ENCODE measurements at places on chromosomes 5 and 9.
A peak's percentile ranks its signal among the peaks of the same experiment; 100 is the strongest.

GRCh38 chr5:89988998-89989655, 420.4 kb downstream of the CETN3 start:
- DNase-seq: no peak

GRCh38 chr9:34139477-34140146, 13.1 kb upstream of the DCAF12 start:
- DNase-seq: peak; percentile 89

- DNase-seq: no peak
Measured at GRCh38 chr9:3125602-3126405, 281.9 kb upstream of the PUM3 start.

DNA sequence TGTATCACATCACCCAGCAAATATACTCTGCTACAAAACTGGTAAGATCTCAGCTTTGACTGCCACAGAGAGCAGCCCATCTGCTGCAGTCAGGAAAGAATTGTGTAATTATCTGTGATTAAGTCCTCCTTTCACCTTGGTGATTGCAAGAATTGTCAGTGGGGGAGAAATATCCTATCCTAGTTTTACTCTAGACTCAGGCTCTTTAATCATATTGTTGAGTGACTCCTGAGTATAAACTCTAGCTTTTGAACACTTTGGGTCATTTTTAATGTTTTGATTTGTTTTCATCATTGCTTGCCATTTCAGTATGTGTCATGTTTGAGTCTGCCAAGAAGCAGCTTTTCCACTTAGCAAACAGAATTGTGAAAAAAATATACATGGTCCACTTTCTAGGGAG, 32.1 kb downstream of the VCAN start:
- no peak for DNase-seq

DNA sequence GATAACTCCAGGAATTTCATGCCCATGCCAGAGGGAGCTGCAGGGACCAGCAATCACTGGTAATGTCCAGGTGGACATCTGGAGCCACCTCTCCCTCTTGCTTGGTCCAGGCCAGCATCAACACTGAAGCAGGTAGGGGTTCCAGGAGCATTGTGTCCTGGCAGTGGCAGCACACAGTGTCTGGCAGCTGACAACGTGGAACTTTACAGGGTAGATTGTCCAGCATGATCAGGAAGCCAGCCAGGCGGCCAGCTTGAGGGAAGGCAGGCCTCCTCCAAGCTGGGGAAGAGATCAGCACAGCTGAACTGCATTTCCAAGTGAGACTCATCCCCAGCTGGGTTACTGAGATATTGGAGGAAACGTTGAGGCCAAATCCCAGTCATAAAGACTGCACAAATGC, 82.6 kb upstream of the RASGRF2 start:
- no peak for DNase-seq

- DNase-seq: peak; percentile 67
Measured at GRCh38 chr9:93116072-93116961, 17.7 kb downstream of the NINJ1 start.

DNA sequence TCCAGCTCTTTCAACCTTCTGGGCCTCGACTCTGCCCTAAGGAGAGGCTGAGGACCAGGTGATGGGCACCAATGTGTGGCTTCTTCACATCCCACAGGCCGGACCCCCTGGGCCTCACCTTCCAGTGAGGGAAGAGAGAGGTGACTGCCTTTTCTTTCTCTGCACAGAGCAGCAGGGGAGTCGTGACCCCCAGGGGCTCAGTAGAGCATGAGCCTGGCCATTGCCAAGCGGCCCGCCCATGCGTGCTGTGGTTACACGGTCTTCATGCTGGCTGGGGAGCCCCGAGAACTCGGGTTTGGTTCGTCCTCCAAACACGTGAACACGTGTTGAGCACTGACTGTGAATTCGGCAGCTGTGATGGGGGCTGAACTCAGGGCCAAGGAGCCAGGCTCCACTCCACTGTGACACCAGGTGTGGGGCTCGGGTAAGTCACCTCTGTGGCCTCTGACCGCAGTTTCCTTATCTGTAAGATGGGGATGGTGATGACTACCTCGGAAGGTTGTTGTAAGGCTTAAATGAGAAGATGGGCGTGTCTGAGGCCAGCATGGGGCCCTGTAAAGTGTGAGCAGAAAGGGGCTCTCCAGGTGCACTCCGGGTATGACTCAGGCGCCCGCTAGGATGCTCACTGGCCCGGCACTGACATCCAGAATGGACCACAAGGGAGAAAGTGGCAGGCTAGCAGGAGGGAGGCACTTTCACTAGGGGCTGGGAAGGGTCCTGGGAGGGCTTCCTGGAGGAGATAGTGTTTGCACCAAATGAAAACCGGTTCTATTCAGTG, 13.4 kb upstream of the GRHPR start:
- DNase-seq: no peak

DNA sequence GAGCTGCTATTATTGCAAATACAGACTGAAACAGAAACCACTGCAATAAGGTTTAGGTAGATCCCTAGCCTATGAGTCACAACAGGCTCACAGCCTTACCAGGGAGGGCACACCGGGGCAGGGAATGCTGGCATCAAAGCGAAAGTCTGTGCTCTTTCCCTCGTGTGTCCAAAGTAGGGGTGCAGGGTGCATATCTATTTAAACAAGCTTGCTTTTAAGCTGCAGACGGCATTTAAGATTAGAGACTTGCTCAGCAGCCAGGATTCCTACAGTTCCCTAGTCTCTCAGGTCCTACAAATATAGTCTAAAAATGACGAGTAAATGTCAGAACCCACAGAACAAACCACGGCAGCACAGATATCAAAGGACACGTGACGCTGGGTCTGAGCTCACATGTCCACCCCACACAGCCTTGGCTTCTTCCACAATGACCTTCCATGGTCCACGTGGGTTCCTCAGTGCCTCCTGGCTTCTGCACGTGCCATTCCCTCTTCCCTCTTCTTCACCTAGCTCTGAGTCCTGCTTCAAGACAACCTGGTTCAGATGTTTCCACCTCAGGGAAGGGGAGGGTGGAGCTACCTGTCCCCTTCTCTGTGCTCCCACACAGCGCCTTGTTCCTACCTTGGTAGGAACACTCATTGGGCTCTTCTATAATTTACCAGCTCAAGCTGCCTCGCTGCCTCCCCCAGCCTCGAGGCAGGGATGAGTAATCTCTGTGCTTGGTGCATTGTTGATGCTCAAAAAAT, 193.2 kb downstream of the MAPKAP1 start:
- DNase-seq: peak; percentile 95

DNA sequence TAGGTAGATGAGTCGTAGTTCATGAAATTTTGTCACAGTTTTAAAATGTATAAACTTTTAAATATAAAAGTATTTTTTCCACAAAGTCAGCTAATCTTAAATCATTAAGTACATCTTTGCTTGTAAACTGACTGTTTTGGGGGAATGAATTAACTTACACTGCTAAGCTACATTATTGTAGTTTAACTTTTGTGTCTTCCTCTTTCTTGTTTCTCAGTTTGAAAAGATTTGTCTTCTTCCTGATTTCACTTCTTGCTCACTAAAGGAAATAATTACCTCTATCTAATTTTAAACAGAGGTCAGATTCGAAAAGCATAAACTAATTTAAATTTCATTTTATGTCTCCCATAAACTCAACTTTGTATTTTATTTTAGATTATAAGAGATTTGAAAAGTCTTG, 5.7 kb downstream of the NIPSNAP3B start:
- no peak for DNase-seq

- DNase-seq: no peak
Measured at GRCh38 chr9:2697492-2697891, 19.8 kb upstream of the KCNV2 start.

DNA sequence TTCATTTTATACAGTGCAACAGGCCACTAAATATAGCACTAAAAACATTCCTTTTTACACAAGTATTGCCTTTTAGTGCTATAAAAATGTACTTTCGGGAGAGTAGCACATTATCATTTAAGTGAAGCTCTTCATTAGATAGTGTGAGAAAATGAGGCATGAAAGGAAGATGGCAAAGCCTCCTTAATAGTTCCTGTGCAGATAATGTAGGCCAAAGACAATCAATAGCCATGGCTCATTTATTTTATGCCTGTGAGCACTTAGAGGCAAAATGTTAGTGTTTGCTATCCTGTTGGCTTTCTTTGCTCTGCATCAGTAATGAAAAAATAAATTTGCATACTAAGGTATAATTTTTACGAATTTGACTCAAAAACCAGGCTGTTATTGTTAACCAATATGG, 929.5 kb upstream of the C9orf72 start:
- DNase-seq: no peak

- DNase-seq: no peak
Measured at GRCh38 chr9:72807765-72808445, 144.9 kb downstream of the ALDH1A1 start.

DNA sequence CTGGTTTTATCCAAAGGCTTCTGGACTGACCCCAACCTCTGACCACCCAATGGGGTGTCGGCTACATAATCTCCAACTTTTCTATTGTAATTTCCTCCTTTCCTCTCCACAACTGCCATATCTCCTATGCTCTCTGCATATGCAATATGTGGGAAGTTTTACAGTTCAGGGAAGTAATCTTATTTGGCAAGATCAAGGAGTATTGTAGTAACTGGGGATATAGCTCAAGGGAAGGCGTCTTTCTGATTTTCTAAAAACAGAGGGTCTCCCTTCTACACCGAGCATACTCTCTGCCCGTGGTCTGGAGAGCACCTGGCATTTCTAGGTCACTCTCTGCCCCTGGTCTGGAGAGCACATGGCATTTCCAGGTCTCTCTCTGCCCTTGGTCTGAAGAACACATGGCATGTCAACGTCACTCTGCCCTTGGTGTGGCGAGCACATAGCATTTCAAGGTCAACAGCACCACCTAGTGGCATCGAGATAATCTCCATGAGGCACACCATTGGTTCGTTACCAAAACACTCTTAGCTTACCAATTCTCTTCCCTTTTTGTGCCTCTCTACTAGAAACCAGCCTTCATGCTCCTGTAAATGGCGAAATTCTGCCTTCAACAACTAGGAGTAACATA, 616.4 kb upstream of the NUDT12 start:
- DNase-seq: peak; percentile 89

- DNase-seq: no peak
Measured at GRCh38 chr5:138241688-138242571, 28.8 kb upstream of the CDC23 start.

- no peak for DNase-seq
Measured at GRCh38 chr9:8904771-8905515, 1105.4 kb upstream of the DMAC1 start.

DNA sequence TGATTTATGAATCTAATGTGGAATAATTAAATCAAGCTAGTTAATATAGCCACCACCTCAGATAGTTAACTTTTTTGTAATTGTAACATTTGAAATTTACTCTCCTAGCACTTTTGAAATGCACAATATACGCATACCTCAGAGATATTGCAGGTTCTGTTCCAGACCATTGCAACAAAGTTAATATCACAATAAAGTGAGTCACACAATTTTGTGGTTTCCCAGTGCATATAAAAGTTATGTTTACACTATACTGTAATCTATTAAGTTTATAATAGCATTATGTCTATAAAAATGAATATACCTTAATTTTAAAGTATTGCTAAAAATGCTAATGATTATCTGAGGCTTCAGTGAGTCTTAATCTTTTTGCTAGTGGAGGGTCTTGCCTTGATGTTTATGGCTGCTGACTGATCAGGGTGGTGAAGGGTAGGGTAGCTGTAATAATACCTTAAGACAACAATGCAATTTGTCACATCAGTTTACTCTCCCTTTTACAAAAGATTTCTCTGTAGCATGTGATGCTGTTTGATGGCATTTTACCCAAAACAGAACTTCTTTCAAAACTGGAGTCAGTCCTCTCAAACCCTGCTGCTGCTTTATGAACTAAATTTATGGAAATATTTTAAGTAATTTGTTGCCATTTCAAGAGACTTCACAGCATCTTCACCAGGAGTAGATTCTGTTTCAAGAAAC, 235.1 kb upstream of the ADAMTSL1 start:
- peak; percentile 32 for DNase-seq

GRCh38 chr5:136699651-136700050, 334.3 kb upstream of the TRPC7 start:
- no peak for DNase-seq

- no peak for DNase-seq
Measured at GRCh38 chr9:126482361-126483044, 131.2 kb upstream of the LMX1B start.

- no peak for DNase-seq
Measured at GRCh38 chr5:132289097-132289496, 5.1 kb upstream of the SLC22A4 start.

DNA sequence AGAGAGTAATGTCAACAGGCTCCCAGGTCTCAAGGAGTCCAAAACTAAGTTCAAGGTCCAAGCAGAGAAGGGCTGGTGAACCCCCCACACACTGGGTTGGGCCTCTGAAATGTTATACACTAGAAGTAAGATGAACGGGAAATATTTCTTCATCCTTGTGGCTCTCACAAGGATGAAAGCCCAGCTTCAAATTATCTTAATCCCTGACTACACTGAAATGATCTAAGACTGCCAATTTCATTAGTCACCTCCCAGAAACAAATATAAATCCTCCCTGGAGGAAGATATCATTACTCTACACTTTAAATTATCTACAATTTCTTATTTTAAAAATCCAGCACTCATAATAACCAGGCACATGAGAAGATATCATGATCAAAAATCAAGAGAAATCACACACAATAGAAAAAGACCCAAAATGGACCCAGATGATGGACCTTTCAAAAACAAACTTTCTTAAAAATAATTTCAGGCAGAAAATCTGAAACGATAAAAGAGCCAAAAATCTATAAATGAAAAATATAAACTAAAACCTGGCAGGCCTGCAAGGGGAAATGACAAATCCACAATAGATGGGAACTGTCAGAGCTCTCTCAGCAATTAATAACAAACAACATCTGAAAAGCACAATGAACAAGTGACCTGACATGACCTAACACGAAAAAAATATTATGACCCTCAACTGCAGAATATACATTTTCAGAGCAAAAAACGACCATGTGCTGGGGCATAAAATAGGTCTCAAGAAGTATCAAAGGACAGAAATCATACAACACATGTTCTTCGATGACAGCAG, 117.4 kb downstream of the GPR21 start:
- no peak for DNase-seq

GRCh38 chr5:93022796-93023447, 558.1 kb downstream of the NR2F1-AS1 start:
- DNase-seq: no peak

DNA sequence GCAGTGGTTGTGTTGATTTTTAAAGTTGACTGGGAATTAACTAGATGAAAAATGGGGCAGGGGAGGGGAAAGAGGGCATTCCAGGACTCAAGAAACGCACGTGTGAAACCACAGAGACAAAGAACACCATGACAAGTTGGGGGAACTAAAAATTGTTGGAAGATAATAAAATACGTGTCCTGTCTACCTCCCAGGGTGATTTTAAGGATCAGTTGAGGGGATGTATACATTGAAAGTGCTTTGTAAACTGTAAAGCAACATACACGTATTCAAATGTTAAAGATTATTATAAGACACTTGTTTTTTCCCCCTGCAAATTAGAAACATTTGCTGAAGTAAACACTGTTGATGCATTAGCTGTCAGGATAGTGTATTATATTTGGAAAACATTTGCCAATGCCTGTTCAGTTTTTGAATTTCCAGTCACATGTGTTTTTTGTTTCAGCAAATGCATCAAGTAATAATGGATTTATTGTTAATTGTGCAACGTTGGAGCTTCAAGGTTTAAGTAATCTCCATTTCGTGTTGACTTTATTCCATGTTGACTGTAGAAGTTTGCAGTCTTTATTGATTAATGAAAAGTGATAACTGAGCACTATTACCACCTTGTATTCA, 412.7 kb downstream of the ACTL7B start:
- DNase-seq: no peak
